ENCODE measurements at places on chromosomes 2 and 18.

GRCh38 chr2:169692718-169693117, 1.5 kb downstream of the CFAP210 start:
- no peak for DNase-seq

DNA sequence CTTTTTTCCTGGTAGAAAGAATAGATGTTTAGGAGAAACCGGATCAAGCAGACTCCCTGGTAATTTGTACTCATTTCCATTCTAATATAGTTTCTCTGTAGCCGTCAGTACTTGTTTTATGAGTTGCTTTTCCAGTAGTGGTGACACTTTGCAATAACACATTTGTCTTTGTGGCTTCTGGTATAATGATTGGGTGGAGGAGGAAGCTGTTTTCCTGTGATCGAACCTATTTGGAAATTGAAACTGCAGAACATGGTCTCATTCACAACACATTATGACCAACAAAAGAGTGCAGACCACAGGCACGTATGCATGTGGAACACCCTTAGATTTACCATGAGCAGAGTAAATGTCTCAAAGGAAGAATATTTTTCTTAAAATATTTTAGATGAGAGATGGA, 7.6 kb upstream of the SERPINB12 start:
- no peak for DNase-seq

GRCh38 chr2:231384970-231385369, 10.5 kb upstream of the B3GNT7 start:
- DNase-seq = no peak

GRCh38 chr18:23114171-23114881, 21.0 kb upstream of the CABLES1 start:
- DNase-seq = peak; percentile 70

GRCh38 chr2:41965173-41965908, 82.5 kb upstream of the PKDCC start:
- DNase-seq = no peak

- DNase-seq = no peak
Observed at GRCh38 chr18:48639772-48640432, 101.1 kb downstream of the CTIF start.

- DNase-seq = no peak
Observed at GRCh38 chr2:145018502-145018901, 498.6 kb upstream of the ZEB2 start.

DNA sequence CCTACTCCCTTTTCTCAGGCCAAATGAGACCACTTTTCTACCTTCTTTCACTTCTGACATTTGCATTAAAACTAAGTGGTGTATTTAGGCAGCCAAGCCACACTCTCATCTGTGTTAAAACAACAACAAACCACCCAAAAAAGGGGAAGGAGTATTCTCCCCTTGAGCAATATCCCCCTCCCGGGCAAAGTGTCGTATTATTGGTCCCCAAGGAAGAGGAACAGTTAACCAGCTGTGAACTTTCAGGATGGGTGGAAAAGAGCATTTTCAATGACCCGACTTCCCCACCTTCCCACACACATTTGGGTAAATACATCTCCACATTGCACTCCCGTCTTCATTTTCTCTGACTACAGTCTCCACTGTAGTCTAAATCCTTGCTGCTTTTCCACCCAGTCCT, 44.3 kb downstream of the FEZ2 start:
- DNase-seq = no peak

DNA sequence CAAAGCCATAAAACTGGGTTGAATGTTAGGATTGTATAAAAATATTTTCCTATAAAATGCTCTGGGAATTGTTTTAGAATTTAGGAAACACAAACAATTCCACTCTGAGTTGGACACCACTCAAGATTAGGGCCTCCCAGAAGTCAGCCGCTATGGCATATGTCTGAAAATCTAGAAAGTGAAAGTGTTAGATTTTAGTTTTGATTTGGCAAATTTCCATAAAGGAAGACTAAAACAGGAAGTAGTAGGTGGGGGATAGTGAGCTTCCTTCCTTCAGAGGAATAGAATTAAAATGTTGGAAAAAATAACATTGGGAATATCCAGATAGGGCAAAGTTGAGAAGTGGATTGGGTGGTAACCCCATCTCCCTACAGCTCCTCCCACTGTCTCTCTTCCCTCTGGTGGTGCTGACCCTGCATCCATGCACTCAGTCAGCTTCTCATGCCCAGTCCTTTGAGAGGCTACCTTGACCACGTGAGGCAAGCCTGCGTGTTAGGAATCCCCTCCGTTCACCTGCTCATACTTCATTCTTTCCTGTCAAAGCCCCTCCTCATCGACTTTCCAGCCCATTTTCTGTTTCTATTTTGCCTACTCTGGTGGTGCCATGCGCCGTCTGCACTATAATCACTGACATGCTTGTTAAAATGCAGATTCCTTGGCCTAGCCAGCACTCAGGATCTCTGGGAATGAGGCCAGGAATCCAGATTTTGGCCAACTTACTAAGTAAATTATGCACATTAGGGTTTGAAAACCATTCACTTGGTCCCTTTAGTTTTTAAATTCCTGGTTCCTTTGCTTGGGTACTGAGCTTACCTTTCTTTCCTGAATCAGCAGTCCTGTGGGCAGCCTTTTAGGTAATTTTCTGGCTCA, 83.5 kb downstream of the POLE4 start:
- DNase-seq = no peak

DNA sequence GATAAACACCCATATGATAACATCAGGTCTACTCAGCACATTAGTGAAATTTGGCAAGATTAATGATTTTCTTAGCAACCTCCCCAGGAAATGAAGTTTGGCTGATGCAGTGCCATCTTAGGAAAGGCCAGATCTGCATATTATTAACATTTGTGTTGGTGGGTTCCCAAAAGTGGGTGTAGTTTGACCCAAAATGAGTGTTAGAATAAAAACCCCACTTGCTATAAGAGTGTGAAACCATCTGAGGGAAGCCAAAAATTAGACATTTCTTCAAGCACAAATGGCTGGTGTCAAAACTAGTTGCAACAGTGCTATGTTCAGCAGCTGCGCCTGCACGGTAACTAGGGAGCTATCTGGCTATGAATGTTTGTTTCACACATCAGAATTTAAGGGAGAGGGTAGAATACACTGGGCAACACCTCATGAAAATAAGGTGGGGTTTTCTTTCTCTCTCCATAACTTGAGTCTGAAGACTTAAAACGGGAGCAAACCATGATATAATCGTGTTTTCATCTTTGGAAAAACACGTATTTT, 15.9 kb upstream of the CSRNP3 start:
- no peak for DNase-seq

GRCh38 chr2:235512699-235513053, 18.8 kb downstream of the AGAP1 start:
- no peak for DNase-seq

DNA sequence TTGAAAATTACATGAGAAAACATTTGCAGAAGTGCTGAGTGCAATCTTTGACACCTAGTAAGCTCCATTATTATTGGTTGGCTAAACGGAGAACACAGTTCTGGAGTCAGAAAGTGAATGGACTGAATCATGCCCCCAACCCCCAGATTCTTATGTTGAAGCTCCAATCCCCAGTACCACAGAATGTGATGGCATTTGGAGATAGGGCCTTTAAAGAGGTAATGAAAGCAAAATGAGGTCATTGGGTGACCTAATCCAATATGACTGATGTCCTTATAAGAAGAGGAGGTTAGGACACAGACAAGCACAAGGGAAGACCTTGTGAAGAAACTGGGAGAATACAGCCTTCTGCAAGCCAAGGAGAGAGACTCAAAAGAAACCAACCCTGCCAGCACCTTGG, 200.9 kb upstream of the EPAS1 start:
- no peak for DNase-seq

DNA sequence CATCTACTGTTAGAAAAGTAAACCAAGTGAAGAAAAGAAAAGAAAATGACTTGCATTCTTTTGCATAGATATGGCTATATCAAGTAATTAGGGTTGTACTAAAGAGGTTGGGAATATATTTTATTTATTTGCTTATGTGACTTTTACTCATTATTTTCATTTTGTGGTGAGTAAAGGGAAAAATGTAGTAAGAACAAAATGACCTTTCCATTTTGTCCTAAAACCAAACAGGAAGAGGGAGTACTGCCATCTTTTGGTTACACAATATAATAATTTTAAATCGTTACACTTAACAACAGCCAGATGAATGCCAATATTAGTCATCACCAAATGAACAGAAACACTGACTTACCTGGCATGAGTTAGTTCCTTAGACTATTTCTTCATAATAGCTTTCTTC, 47.3 kb upstream of the NDUFV2 start:
- DNase-seq = peak; percentile 28

GRCh38 chr18:25231327-25231691, 120.7 kb downstream of the ZNF521 start:
- peak; percentile 52 for DNase-seq

DNA sequence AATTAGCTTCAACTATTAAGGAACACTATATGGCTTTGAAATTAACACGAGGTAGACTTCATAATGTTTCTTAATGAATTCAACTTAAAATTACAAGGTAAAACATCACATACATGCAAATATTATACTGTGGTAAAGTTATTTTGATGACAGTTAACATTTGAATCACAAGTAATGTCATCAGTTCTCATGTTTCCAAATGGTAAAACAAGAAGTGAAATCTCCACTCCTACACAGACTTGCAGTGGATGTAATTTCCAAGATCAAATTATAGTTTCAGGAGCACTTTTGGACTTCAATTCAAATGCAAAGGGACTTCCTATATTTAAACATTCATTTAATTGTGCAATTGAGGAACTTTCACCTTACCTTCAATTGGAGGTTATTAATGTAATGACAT, 39.1 kb downstream of the C18orf54 start:
- DNase-seq = no peak

DNA sequence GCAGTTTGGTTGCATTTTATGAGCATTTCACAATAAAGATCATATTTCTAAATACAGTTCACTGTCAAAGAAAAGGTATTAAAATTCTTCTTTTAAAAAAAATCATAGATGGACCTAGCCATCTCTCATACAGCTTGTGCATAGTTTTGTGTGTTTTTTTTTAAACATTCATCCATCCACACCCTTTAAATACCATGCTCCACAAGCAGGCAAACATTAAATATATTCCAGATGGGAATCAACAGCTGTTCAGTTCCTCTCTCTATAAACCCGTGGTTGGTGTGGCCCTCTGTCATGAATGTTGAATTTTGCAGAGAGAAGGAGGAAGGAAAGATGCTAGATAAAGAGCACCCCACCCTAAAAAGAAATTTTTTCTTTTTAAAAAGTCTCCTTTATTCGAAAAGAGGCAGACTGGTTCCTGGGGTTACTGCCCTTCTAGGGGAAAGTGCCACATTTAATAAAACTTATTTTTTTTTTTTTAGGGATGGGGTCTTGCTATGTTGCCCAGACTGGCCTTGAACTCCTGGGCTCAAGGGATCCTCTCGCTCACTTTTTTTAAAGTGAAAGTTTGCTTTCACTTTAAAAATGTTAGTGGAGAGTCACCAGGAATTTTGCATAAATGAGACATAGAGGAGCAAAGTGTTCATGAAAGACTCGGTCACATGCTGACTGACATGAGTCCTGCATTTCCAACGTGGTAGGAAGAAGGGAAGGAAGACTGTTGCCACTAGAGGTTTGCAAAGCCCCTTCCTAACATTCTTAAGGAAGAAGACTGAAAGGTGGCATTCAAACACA, 73.9 kb upstream of the LMAN1 start:
- DNase-seq = peak; percentile 52

DNA sequence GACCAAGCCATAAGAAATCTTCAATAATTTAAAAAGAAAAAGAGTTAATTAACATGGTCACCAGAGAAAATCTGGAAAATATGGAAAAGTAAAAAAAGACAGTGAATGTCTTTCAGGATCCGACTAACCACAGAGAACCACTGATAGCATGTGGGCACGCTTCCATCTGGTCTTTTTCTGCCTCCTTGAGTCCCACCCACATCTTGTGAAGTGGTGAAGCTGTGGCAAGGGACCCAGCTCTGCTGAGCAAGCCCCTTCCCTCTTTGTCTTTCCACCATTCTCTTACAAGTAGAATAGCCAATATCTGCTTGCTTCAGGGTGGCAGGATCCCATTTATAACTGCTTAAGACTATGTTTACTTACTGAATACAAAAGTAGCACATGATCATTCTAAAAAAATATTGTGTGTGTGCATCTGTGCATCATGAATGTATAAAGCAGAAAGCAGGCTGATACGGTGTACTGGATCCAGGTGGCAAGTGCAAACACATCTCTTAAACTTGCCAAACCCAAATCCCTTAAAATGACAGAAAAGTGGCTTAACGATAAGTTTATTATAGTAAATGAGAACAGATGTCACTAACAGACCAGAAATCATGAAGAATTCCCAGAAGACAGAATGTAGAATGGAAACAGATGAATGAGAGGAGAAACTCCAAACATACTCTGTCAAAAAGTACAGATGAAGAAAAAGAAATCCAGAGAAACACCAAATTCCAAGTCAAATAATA, 52.3 kb downstream of the FOXI3 start:
- no peak for DNase-seq

DNA sequence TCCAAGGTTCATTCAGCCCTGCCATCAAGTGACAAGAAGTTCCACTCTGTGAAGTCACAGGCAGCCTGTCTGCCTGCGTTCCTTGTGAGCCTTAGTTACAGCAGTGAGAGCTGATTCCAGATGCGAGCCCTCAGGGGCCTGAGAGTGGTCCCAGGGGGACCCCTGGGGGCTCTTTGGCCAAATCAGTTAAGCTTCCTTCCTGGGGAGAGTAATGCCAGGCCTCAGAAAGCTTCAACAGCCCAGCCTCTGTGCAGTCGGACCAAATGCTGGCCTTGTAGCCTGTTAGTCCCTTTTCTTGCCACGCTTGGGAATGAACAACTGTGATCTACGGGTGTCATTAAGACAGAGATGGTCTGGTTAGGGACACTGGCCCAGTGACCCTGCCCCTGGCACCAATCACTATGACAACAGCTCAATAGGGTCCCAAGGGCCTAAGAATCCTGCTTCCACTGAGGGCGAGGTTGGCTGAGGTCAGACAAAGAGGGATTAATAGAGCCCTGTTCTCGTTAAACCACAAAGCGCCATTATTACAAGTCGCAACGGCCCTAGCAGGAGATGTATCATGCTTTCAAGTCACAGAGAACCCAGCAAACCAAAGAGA, 50.9 kb downstream of the HS1BP3 start:
- DNase-seq = no peak
